ENCODE measurements at places on chromosomes 1 and 21.

DNA sequence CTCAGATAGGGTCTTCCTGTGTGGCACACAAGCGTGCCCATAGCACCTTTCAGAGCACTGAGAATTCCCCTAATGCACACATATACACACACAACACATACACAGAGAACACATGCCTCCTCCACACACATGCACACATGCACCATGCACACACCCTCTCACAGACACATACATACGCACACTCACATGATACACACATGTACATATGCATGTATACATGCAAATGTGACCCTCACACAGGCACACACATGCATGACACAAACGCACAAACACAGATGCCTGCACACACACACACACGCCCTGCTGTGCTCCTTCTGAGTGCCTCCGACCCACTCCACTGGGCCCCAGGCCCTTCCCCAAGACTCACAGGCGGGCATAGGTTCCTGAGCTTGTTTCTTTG lies 251.0 kb downstream of the PTPRU start:
- DNase-seq: no peak

- DNase-seq: no peak
Observed at GRCh38 chr1:206467915-206468314, 2.4 kb upstream of the IKBKE start.

- DNase-seq: no peak
Observed at GRCh38 chr1:17569200-17570139, 30.0 kb downstream of the ARHGEF10L start.

- no peak for DNase-seq
Observed at GRCh38 chr1:168636200-168636599, 59.8 kb downstream of the XCL1 start.

- no peak for DNase-seq
Observed at GRCh38 chr1:209710847-209711246, 6.2 kb downstream of the HSD11B1 start.

- DNase-seq: no peak
Observed at GRCh38 chr1:187390215-187390818, 561.6 kb downstream of the PLA2G4A start.

DNA sequence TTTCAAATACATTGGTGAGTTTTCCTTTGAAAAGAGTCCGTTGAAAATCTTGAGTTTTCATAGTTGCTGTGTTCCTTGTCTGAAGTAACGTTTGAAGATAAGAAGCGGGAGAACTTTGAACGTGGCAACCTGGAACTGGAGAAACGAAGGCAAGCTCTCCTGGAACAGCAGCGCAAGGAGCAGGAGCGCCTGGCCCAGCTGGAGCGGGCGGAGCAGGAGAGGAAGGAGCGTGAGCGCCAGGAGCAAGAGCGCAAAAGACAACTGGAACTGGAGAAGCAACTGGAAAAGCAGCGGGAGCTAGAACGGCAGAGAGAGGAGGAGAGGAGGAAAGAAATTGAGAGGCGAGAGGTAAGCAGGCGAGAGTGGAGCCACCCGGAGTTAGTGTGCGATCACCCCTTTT lies 129.7 kb downstream of the ITSN1 start:
- DNase-seq: no peak

DNA sequence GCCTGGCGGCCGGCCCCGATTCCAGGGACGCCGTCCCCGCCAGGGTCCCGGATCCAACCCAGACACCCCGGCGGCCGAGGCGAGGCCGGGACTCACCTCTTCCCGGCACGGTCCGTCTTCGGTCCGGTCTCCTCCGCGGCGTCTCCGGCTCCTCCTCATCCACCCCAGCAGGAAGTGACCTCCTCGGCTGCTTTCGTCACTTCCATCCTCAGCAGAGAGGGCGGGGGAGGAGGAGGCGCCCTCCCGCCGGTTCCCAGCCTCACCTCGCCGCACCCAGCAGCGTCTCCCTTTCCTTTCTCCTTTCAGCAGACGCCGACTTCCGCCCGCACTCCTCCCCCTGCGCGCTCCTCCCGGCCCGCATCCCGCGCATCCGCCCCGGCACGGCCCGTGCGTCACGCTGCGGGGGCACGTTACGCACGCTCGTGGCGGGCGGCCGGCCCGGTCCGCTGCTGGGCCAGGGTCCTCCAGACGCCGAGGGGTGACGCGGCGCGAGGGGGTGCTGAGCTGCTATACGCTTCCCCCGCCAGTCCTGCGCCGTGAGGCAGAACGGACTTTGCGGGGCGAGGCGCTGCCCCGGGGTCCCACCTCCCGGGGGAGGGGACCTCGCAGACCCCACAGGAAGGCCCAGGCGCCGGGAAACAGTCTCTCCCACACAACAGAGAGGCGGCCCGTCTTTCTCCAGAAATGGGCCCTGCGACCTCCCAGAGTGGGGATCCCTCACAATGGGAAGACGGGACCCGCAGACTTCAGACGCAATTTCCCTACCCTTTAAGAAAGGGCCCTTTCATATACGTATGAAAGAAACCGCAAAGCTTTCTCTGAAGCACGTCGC lies at the start of gene ETV3:
Gene ETV3, minus strand, starts transcription at position 176 of the 832 bp plus-strand sequence. CDS start 2,043 bp downstream, outside the sequence.
- DNase-seq: peak; percentile 73

- no peak for DNase-seq
Observed at GRCh38 chr21:38888991-38889561, 83.3 kb downstream of the ETS2 start.

GRCh38 chr1:2382621-2383361 lies 8.6 kb downstream of the MORN1 start:
- DNase-seq: no peak

DNA sequence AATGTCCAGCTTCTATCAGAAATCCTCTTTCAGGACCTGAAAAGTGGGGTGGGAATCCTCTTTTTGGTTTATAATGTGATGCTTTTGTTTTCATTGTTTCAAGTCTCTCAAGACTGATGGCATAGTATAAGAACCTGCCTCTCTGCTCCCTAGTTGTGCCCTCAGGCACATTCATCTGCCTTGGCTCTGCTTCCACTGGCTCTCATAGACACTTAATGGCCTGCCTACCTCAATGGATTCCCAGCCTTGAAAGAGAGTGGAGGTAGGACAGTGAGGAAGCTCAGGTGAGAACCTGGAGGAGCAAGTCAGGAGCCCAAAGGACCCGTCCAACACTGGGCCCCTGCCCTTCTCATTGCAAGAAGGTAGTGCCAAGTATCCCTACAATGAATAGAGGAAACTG lies 4.8 kb downstream of the TTLL7 start:
- no peak for DNase-seq

- DNase-seq: no peak
Observed at GRCh38 chr1:40782371-40782956, 1.1 kb upstream of the KCNQ4 start.

DNA sequence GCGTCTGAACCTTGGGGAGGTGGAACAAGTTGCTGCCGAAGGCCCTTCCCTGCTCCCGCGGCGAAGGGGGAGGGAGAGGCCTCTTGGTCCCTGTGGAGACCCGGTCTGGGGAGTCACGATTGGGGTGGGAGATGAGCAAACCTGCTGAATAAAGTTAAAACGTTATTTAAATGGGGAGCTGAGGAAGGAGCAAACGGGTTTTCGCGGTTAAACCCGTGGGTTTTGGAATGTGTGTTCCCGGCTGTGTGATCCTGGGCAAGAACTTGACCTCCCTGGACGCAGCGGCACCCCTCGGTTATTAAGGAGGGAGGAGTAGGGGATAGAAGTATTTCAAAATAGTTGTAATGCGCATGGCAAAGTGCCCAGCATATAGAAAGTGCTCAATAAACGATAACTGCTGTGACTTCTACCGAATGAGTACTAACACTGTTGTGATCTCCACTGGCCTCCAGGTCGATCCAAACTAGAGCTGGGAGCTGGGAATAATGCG lies 3.4 kb downstream of the FAM110D start:
- no peak for DNase-seq

DNA sequence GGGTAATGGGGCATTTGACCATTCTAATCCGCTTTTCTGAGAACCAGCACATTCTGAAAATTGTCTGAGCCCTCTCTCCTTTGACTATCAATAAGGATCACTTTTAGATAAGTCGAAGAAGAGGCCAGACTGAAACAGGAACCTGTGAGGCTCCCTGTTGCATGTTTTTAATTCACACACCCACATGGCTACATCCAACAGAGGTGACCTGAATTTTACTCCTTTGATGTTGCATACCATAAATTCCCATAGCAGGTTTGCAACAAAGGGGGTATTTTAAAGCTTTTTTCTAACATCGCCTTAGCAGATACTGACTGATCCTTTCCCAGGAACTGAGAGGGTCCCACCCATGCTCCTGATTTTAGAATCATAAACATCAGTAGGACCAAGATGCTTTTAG lies 450.8 kb downstream of the USP25 start:
- DNase-seq: no peak

DNA sequence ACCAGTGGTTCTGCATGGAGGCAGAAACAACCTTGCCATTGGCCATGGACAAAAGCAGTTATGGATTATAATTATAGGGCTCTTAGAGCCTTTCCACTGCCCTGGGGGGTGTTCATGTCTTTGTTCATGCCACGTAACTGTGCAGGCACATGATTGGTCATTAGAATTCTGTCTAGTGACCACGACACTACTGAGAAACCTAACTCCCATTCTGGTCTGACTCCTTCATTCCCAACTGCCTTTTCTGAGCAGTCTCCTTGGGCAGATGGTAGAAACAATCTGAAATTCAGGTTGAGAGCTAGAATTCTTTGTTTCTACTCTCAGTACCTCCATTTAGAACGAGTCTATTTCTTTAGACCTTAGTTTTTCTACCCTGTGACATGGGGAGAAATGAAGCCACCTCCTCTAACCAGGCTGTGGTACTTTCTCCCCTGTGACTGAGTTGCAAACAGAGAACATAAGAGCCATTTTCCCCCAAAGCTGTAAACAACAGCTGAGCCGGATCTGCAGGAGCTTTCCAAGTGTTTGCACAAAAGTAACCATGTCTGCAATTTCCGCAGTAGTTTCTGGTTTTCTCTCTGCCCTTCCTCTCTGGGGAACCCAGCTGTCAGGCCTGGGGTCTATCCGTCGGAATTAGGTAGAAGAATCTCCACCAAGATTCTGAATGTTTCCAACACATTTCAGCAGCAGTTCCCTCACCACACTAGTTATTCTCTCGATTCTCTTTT lies 37.7 kb upstream of the IPO9 start:
- peak; percentile 70 for DNase-seq

DNA sequence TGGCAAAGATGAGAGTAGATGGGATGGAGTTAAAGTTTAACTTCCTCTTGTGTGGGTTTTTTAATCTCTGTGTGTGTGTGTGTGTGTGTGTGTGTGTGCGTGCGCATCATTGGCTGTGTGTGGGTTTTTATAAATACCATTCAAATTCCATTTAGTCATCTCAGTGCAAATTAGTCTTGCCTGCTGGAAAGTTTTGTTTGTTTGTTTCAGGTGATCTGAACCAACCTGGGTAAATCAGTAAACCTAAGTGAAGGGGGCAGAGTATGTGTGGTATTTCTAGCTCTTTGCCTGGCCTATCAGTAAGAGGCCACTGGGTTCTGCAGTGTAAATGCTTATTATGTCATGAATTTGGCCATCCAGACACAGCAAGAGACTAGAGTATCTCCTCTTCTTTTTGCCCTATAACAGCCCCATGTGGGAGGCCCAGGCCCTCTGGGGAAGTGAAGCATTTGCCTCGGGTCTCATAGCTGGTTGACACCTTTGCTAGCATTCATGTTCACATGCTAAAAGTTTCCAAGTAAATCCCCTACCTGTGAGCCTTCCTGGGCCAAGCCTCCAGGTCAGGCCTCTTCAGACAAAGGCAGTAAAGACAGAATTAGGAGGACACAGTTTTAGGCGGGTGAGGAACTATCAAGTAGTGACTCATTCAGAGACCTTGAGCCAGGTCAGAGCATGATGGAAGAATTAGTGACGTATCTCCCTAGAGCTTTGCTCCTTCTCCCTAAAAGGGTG lies 14.7 kb downstream of the INTS3 start:
- DNase-seq: no peak

DNA sequence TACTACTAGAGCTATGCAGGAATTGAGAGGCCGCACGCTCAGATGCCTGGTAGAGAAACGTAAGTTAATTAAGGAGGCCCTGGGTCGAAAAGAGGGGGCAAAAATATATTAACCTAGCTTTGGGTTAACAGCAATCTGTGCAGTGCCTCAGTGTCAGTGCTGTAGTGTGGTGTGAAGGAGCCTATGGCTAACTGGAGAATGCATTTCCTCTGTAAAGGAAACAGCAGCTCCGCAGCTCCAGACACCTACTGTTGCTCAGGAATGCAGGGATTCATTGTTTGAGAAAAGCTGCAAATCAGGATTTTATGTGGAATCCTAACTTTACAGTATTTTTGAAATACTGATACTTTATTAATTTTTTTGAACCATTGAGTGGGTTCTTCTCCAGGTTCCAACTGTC lies 18.4 kb downstream of the VANGL1 start:
- no peak for DNase-seq

DNA sequence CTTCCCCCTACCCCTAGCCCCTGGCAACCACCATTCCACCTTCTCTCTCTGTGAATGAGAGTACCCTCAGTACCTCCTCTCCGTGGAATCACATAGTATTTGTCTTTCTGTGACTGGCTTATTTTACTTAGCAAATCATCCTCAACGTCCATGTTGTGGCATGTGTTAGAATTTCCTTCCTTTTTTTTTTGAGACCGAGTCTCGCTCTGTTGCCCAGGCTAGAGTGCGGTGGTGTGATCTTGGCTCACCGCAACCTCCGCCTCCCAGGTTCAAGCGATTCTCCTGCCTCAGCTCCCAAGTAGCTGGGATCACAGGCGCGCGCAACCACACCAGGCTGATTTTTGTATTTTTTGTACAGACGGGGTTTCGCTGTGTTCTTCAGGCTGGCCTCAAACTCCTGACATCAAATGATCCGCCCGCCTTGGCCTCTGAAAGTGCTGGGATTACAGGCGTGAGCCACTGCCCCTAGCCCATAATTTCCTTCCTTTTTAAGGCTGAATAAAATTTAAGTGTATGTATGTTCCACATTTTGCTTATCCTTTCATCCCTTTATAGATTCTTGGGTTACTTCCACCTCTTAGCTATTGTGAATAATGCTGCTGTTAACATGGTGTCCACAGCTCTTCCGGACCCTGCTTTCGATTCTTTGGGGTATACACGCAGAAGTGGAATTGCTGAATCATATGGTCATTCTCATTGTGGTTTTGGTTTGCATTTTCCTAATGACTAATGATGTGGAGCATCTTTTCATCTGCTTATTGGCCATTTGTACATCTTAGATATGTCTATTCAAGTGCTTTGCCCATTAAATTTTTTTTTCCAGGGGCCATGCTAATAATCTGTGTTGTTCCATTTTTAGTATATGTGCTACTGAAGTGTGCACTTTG lies 32.3 kb downstream of the ERRFI1 start:
- no peak for DNase-seq

DNA sequence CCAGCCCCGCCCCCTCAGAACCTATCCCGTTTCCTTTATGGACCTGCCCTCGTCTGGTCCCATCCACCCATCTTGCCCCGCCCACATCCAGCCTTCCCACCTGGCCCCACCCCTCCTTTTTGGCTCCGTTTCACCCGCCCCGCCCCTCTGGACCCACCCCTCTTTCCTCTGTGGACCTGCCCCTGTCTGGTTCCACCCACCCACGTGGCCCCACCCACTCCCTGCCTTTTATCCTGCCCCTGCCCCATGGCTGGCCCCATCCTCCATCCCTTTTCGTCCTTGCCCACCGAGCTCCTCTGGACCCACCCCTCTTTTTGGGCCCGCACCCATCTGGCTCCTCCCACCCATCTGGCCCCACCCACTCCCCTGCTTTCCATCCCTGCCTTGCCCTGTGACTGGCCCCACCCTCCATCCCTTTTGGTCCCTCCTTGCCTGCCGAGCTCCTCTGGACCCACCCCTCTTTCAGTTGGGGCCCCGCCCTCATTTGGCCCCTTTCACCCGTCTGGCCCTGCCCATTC lies 177.3 kb downstream of the CAMTA1 start:
- peak; percentile 74 for DNase-seq

Measured in NCI-H1417 treated with DMSO at 0.1 percent for 48 hours (cell line).